Mesendoderm (in vitro differentiated cells): ENCODE measurements at places on chromosomes 1 and 21.

- no peak for DNase-seq
Observed at GRCh38 chr1:69991644-69992043, 213.7 kb downstream of the LRRC40 start.

DNA sequence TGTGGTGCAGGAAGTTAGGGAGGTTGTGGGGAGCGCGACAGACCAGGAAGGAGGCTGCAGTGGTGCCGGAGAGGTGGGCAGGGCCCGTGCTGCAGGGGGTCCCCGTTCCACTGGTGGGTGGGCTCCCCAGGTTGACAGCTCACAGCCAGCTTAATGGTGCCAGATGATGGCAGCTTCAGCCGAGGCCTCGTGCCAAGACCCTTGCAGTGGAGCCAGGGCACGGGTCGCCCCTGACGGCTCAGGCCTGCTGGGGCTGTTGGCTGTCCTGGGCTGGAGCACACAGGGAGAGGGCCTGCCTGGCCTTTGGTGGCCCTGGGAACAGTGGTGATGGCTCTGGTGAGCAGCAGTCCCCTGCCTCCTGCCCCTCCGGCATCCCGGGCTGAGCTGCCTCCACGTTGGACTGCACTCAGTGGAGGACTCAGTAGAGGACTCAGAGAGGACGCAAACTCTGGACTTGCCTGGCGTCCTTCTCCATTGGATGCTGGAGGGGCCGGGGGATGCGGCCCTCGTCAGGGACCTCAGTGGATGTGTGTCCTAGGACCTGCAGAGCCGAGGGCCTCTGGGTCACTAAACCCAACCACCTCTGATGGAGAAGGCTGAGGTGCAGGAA is 46.8 kb upstream of the CCDC27 start:
- DNase-seq = no peak

GRCh38 chr1:205827623-205828022 is 14.6 kb upstream of the SLC41A1 start:
- DNase-seq = no peak

DNA sequence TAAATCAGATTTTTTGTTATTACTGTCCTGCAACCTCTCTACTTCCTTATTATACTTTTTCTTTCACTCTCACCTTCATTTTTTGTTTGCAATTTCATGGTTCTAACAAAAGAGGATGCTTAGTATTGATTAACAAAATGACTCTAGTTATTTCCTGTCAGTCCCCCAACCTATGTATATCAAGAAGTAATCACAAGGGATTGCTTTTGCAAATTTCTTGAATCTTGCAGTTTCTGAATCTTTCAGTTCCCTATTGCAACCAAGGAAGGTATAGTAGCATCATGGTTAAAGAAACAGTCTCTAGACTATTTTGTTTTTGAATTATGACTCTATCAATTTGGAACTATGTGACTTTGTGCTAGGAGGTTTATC is 446.9 kb downstream of the NEGR1 start:
- no peak for DNase-seq

DNA sequence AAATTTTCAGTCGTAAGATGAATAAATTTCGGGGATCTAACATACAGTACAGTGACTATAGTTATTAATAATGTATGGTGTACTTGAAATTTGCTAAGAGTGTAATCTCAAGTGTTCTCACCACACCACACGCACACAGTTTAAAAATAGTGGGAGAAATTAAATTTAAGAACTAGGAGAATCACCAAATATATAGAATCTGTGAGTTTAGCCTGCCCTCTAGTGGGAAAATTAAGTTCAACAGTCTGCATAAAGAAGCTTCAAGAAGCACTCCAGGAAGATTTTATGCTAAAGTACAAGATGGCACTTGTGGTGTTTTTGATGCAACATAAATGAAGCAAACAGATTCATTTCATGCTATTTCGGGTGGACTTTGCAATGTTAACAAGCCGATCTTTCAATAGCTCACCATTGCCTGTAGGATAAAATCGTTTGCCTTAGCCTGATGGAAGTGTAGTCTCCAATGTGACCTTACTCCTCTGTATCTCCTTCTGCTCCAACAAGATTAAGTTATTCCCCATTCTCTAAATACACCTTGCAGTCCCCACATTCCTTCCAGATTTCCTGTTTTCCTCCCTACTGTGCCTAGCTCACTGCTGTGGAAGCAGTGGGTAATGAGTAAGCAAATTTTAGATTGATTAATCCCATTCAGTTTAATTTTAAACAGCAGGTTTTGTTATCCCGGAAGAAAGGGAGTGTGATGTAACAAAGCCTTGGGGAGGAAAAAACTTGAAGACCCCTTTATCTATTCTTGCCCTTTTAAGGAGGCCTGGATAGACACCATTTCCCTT is 8.7 kb upstream of the PIK3C2B start:
- peak; percentile 75 for DNase-seq

GRCh38 chr1:93584261-93585003 is 97.2 kb downstream of the BCAR3 start:
- DNase-seq = no peak

DNA sequence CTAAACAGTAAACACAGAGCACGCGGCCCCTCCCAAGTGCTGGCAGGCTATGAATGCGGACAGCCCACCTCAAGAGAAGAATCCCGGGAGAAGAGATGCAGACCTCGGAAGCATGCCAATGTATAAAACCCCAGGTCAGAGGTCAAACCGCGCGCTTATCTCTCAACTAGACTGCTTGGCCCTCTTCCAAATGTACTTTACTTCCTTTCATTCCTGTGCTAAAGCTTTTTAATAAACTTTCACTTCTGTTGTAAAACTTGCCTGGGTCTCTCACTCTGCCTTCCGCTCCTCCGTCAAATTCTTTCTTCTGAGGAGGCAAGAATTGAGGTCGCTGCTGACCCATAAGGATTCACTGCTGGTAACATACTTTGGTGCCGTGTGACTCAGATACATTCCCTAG is 216.0 kb downstream of the S1PR1 start:
- no peak for DNase-seq

GRCh38 chr1:204001166-204001901 is 71.6 kb upstream of the SOX13 start:
- no peak for DNase-seq

DNA sequence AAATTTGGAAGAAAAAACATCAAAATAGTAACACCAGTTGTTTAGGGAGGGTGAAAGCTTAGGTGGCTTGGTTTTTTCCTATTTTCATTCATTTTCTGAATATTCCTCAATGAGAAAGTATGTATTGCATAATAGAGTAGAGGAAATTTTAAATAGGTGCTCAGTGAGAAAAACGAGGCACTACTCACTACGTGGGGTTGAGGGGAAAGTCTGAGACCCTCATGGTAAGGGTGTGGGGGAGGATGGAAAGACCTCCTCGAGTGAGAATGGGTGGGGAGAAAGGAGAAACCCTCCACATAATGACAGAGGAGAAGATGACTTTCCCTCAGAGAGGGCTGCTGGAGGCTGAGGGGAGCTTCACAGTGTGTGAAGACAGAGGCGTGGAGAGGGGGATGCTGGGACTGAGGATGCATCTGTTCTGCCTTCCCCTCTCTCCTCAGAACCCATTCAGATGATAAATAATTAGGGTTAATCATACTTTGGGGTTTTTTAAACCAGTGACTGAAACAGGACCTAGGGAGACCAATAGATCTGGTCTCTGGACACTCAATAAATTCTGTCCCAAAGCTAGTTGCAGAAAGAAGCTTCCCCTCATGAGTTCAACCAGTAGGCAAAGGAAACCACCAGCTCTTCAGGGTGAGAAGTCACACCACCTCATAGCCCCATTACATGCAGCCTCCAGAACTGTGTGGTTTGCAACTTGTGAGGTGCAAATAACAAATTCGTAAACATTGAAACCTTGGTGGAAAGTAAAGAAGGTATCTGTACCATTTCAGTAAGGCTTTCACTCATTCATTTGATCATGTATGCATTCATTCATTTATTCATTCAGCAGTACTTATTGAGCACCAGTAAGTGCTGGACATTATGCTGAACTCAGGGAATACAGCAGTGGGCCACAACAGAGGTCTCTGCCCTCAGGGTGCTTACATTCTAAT is 17.1 kb downstream of the SLAMF7 start:
- no peak for DNase-seq
